HEK293T (cell line): ENCODE measurements at places on chromosomes 4 and X.

DNA sequence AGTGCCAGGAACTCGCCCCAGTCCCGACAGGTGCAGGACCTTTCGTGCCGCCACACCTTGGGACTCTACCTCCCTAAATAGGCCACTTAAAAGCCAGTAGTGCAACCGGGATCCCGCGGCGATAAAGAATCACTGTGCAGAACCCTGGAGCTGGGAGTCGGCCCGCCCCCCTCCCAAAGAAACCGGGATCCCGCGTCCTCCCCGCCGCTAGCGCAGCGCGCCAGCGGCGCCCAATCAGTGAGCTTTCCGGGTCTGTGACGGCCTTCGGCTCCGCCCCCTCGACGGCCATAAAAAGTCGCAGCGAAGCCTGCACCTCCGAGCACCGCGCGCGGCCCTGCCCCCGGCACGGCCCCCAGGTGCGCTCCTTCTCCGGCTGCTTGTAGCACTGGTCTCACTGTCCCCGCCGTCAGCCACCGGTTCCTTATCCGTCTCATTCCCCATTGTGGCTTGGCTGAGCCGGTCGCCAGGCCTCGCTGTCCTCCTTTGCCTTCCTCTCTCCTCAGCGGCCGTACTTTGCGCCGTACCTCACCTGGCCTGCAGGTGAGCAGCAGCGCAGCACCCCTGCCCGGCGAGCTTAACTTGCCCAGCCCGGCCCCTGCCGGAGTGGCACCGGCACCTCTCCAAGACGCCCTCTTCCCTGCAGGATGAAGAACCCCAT, at the start of gene LRAT:
Gene LRAT, plus strand, starts transcription at position 318 of the 658 bp plus-strand sequence. Its CDS starts 327 bp downstream, at position 645.
- DNase-seq, result peak; percentile 44

- DNase-seq, result no peak
Observed at GRCh38 chr4:105414316-105414715, 59.5 kb downstream of the PPA2 start.

DNA sequence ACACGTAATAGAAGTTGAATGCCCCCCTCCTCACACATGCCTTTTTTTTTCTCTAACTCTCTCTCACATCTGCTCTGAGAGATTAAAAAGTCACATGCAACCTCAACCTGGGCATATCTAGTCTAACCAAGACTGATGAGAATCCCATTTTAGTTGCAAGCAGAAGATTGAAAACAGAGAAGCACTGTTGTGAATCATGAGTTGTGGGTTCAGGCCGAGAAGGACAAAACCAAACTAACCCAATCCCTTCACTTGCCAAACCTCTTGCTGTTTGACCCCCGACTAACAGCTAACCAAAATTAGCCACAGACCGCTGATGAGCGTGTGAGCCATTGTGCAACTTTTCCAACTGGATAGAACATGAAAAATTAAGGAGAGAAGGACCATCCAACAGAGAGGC, 31.8 kb downstream of the CXCL1 start:
- DNase-seq, result no peak

DNA sequence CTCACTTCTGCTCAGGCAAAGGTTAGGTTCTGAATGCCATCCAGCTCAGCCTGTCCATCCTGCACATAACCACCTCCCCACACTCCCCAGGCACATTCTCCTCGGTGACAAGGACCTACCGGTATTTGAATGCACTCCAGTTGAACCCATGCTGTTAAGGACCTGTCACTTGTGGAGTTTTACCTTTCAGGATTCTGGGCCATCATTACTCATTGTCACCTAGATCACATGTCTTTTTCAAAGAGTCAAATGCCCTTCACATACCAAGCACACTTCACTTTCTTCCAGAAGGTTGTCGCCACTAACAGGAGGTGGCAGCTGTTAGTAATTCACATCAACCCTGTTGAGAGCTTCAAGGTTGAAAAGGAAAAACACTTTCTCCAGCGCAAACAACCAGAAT, 218.3 kb downstream of the SOWAHB start:
- DNase-seq, result no peak

DNA sequence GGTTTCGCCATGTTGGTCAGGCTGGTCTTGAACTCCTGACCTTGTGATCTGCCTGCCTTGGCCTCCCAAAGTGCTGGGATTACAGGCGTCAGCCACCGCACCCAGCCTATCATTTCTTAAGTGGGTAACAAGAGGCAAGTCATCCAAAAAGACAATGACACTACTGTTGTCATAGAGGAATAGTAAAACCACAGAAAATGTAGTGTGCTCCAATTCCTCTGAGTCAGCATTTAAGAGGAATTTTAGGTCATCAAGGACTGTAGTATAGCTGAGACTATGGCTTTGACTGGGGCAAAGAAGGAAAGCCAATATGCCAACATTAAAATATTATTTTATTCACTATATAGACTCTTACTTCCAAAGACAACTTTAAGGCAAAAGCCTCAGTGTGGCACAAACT, 48.4 kb downstream of the ATP8A1 start:
- no peak for DNase-seq

DNA sequence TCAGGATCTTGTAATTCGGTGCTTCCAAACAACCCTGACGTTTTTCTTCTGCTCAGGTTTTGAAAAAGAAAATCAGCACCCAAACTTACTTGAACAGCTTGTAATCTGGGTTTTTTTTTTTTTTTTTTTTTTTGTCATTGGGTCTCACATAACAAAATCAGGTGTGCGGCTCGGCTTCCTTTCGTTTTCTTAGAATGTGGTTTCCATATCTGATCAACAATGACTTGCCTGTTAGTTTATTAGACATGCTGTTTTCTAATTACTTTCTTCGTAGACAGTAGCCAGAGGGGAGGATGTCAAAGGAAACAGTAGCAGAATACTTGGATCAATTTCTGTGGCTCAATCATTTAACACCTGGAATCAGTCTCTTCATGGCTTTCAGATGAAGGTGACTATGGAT, 890 bp upstream of the FREM3 start:
- DNase-seq, result no peak

DNA sequence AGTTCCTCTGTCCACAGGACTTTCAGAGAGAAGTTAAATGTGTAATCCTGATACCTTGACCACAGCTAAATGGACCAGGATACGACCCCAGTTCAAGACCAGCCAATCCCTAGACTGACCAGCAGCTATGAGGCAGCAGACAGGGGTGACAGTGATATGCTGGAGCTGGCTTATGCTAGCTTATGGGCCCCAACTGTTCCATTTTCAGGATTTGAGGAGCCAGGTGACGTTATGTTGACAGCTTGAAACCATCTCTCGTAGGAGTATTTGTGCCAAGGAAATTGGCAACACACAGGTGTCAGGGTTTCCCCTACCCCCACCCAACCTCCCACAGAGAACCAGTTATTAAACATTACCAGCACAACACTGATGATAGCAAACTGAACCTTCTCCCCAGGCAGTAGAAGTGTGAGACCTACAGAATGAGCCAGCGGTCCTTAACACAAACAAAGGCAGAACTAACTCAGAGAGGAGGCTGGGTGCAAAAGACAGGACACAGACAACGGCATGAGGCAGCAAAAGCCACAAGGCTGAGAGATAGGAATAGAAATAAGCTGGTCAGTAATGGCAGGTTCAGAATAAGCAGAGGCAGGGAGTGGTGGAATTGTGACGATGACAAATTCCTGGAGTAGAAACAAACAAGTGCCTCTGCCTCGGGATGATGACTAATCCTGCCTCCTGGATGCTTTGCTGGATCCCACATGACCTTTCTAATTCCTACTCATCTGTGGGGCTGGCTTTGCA, 85.6 kb upstream of the CPEB2 start:
- no peak for DNase-seq

GRCh38 chr4:99723612-99724011, 66.0 kb upstream of the C4orf54 start:
- DNase-seq, result no peak

- no peak for DNase-seq
Observed at GRCh38 chr4:21522296-21522695, 426.3 kb downstream of the KCNIP4 start.

GRCh38 chr4:147157860-147158701, 212.4 kb upstream of the TTC29 start:
- peak; percentile 28 for DNase-seq

GRCh38 chr4:158777423-158778155, 8.8 kb downstream of the FNIP2 start:
- DNase-seq, result no peak

DNA sequence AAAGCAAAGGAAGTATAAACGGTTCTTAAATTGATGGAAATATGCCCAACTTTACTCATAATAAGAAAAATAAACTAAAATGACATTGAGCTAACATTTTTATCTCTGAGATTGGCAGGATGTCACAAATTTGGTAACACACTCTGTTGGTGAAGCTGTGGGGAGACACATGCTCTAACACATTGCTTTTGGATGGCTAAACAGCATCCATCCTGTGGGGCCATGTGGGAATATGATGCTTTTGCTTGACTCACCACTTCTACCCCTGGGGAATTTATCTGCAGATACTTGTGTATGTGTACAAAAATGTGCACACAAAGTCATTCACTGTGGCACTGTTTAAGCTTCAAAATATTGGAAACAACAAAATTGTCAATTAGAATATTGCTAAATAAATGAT, 100.2 kb downstream of the ANAPC4 start:
- DNase-seq, result no peak

GRCh38 chrX:18617407-18617750, 54.5 kb downstream of the RS1 start:
- DNase-seq, result no peak

DNA sequence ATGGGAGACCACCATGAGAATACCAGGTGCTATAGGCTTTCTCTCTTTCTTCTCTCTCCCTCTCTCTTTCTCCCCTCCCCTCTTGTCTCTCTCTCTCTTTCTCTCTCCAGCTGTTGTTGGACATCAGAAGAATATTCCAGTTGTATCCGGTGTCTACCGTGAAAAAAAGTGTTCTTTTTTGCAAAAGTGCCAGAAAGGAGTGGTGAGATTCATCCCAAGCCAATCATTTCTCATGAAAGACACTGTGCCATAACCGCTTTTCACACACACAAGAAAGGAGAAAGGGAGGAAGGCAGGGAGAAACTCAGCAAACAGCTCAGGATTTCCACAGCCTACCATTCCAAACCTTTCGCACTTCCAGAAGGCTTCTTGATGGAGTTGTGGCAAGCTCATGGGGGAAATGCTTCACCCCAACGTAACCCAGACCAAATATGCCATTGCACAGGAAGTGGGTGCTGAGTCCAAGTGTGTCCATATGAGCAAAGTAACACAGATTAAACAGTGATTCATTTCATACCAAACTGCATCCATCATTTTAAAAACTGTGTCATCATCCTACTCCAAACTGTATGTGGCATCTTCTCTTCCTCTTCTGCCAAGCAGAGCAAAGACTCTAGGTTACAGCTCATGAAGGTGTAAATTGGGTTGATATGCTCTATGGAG, 224.0 kb downstream of the APBB2 start:
- no peak for DNase-seq

DNA sequence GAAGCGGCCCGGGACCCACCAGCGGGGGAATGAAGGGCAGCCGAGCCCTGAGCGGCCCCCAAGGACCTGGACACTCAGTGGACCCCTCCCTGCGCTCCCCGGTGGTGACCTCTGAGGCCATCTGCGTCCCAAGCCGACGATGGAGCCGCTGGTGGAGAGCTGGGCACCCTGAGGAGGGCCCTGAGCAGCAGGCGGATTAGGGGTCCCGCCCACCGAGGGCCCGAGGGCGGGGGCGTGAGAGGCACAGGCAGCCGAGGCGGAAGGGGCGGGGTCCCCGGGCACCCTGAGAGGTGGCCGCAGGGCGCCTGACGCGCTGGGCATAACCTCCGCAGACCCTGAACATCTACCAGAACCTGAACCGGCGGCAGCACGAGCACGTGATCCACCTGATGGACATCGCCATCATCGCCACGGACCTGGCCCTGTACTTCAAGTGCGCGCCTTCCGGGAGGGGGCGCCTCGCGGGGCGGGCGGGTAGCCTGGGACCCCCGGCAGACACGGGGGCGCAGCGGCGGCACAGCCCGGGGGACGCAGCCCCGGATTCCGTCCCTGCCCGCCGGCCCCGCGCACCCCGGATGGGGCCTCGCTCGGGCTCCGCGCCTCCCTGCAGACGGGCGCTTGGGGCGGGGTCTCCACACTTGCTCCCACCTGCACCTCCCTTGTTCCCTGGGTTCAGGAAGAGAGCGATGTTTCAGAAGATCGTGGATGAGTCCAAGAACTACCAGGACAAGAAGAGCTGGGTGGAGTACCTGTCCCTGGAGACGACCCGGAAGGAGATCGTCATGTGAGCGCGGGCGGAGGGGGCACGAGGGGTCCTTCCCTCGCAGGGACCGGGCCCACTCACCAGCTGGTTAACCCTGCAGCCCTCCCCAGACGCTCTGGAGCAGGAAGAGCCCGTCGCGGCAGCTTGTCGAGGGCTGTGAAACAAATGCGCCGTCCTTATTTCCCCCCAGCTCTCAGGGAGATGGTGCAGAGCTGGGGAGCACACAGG, 10.3 kb downstream of the ATP5ME start:
- DNase-seq, result no peak

- no peak for DNase-seq
Observed at GRCh38 chr4:85979276-85979675, 380.6 kb downstream of the MAPK10 start.

DNA sequence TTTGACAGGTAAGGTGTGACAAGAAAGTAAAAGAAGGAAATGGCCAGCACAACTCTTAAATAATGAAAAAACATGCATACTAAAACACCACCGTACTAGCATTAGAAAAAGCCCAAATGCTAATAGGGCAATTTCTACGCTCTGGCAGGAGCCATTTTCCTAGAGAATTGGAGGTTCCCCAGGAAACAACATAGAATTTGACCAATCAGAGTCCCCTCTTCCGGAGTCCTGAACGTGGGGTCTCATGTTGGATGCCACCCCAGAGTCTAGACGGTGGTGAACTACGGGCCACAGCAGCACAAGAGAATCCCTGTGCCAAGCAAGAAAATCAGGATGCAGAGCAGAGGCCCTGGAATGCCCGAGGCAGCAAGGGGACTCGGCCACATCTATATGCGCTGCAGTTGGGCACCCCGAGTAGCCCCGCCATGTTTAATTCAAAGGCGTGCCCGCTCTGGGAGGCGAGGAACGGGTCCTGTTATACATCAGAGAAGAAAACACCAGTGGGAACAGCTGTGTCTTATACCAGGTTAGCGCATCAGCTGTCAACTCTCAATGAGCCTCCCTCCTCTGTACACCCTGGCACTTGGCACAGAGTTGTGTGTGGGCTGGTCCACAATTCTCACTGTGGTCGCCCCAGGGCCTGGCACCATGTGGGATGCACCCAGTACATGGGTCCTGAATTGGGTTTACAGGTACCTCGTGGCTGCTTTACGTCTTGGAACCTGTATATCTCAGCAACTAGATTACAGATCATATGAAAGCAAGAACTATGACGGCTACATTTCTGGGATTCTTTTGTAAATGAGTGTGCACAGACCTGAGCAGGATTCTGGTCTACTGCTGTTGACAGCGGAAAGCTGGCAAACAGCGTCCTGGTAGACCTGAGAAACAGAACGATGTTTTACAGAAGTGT, 52.1 kb downstream of the SEL1L3 start:
- no peak for DNase-seq

GRCh38 chr4:57612279-57612678, 502.1 kb upstream of the IGFBP7 start:
- no peak for DNase-seq

- DNase-seq, result peak; percentile 61
Observed at GRCh38 chrX:40105835-40106675, 8.3 kb upstream of the BCOR start.

- DNase-seq, result no peak
Observed at GRCh38 chr4:67918428-67918827, 34.6 kb upstream of the TMPRSS11D start.
